Right renal pelvis (tissue), 4 donors: ENCODE measurements at places on chromosomes 7 and 10. TPM values are rescaled to one million over a fixed set of nuclear protein-coding genes. Genes with fewer than 3 reads are reported as not detected.

ADCY1 gene
- 4.0 TPM for polyA plus RNA-seq

- no peak for DNase-seq
Measured at GRCh38 chr10:130244928-130245495, 108.8 kb downstream of the GLRX3 start.

SEMA3D gene
- 42.2 TPM for polyA plus RNA-seq

FAM3C gene
- polyA plus RNA-seq: 141 TPM

DNA sequence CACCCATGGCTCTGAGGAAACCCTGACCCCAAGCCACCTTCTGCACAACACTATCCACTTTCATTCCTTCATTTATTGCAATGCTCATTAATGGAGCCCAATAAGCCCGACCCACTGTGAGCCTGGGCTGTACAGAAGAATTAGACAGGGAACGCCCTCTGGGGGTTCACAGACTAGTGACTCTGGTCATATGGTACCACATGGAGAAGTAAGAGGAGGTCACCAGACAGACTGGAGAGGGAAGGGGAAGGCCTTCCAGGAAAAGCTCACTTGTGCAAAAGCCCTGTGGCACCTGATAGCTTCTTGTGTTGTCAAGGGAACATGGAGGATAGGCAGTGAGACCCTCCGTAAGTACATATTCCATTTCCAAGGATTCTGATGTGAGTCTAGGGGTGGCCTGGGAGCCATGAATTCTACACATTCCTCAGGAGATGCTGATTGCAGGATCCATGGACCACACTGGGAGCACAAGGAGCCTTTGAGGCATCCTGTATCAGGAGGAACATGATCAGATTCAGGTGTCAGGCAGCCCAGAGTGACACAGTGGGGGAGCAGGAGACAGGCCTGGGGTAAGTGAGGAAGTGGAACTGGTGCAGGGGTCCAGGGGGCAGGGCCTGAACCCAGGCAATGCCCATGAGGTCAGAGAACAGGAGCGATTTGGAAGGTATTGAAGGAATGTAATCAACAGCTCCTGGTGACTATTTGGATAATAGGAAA, 19.9 kb downstream of the TMEM72 start:
- DNase-seq: no peak

RPEL1 gene
- 0.11 TPM for polyA plus RNA-seq

SLC18A3 gene
- not detected for polyA plus RNA-seq

DNA sequence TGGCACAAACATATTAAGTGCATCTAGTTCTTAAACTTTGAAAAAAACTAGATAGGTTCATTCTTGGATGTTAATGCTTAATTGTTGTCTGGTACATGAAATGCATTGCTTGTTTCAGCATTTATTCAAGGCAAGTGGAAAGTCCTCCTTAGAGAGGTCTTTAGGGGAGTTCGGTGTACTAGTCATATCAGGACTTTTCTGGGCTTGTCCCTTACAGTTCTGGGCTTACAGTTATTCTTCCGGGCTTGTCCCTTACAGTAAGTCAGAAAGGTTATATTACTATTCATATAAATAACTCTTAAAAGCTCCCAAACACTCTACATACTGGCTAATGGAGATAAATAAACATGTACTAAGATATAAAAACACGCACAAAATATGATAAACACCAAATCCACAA, 61.6 kb upstream of the MRLN start:
- no peak for DNase-seq

DNA sequence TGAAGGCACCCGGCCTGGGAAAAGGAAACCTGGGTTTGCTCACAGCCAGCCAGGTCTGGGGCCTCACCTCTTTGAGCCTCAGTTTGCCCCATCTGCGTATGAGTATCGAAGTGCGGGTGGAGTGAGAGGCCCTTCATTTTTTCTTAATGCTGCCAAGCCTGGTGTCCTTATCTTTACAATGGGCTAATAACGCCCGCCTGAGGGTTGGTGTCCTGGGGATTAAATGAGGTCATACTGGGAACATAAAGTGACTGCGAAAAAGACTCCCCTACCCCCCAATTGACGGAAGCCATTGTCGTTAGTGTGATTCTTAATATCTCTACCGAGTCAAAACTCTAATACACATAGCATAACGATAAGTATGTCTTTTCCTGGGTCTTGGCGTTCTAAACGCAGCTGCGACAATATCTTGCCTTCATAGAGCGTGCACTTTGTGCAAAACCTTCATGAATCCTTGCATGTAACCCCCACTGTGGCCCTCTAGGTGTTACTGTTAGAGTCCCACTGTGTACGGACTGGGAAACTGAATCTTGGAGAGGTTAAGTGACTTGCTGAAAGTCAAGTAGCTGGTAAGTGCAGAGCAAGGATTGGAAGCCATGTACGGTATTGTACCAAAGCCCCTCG, 11.4 kb upstream of the GRB10 start:
- no peak for DNase-seq

DNA sequence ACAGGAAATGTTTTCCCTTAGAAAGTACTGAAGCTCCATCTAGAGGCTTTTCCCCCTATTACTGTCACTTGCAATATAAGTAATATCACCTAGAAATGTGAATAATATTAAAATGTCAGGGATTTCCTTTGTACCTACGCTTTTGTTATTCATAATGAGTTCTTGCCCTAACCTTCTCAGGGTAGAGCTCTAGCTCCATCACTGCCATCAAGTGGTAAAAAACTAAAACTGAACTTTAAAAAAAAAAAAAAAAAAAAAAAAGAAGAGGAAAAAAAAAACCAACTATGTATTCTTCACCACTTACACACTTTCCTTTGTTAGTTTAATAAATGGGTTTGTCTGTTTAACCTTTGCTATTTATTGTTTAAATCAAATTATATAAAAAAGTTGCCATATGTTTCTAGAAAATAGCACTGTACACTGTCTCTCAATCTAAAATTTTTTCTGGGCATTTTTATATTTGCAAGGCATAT, 49.9 kb downstream of the DNAJC1 start:
- DNase-seq: peak; percentile 20

GRCh38 chr10:27454837-27455236, 49.3 kb upstream of the RAB18 start:
- no peak for DNase-seq

- no peak for DNase-seq
Measured at GRCh38 chr7:46979439-46979838, 602.5 kb downstream of the TNS3 start.

NEBL gene
- polyA plus RNA-seq: 87.7 TPM

PLA2G12B gene
- 7.3 TPM for polyA plus RNA-seq

TMEM236 gene
- polyA plus RNA-seq: 0.29 TPM

DNA sequence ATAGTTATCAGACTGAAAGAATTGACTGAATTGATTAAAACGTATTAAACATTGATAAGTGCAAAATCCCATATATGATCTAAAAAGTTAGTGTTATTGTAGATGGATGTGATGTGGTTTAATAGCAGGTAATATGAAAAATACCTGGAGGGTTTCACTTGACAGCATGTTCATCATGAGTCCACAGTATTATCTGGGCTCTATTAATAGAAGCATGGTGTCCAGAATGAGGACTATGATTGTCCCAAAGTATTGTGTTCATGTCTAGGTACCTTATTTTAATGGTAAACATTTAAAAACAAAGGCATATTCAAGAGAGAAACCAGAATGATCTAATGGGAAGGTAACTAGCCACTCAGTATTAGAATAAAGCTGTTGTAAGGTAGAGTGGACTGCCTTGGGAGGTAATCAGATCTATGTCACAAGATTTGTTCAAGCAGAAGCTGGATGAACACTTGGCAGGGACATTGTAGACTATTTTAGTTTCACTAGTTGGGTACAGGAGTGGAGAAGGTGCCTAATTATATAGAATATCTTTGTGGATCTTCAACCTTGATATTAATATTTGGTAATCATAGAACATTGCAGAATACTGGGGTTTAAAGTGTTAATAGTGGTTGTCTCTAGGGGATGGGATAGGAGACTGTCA, 43.5 kb downstream of the MCU start:
- DNase-seq: no peak

GRCh38 chr10:122359621-122360020, 14.9 kb upstream of the PLEKHA1 start:
- DNase-seq: no peak

DNA sequence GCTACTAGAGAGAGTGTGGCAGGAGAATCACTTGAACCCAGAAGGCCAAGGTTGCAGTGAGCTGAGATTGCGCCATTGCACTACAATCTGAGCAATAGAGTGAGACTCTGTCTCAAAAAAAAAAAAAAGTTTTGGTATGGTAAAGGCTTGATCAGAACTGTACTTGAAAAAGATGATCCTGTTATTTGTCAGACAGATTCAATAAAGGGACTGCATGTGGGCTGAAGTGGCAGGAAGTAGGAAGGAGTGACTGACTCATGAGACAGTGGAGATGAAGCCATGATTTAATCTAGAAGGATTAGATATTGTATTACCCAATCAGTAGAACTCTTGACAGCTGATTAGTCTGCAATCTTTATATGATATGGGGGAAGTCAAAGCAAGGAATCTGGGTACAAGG, 2.7 kb upstream of the TMEM254 start:
- no peak for DNase-seq

DNA sequence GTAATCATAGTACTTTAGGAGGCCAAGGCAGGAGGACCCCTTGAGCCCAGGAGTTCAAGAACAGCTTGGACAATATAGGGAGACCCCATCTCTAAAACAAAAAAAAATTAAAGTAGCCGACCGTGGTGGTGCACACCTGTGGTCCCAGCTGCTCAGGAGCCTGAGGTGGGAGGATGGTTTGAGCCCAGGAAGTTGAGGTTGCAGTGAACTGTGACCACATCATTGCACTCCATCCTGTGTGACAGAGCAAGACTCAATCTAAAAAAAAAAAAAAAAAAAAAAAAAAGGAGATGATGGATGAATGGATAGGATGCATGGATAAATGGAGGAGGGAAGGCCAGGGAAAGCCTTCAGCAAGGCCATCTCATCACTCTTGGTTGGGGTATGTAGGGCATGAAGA, 33.4 kb upstream of the BMPR1A start:
- DNase-seq: no peak

DNA sequence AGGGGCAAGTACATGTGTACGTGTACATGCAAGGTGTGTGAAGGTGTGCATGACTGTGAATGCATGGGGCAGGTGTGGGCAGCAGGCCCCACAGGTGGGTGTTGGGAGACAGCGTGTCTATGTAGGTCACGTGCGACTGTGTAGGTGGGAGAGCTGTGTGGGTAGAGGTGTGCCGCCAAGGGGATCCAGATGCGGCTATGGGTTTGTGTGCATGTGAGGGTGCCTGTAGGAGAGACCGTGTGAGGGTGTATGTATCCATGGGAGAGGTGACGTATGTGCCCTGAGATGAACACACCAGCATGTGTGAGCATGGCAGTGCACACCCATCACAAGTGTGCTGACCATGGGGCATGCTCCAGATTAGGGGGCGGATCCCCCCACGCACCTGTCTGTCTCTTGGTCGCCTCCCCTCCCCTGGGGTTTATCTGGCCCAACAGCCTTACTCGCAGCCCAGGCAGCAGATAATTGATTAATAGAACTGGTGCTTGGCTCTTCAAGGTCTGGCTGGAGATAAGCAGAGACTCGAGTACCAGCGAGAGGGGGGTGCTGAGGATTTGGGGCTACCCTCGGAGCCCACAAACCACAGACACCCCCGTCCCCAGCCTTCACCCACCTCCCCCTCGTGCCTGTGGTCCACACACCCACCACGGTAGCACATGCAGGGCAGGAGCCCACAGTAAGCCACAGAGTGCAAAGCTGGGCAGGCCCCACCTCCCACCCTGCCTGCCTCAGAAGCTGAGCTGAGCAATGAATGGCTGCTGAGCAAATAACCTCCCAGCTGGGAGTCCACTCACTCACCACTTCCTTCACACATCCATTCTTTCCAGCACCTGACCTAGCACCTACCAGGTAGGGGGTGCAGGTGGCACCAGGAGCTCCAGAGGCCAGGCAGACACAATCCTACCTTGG, 41.4 kb upstream of the ZMIZ1 start:
- DNase-seq: no peak

DNA sequence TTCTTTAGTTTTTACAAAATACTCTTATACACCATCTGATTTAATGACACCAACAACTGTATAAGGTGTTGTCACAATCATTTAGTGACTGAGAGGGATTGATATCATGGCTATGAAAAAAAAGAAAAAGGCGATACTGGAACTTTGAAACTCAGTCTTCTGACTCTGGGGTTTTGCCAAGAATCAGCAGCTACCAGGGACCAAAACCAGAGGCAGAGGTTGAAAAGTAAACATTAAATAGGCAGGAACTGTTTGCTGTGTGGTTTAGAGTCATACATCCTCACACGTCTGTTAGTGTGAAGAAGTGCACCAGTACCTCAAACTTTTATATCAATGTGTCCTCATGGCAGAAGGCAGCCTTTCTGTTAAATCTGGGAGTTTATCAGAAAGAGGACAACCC, 19.9 kb upstream of the GGCT start:
- DNase-seq: no peak

- DNase-seq: no peak
Measured at GRCh38 chr7:101950450-101951119, 133.2 kb downstream of the CUX1 start.

DNA sequence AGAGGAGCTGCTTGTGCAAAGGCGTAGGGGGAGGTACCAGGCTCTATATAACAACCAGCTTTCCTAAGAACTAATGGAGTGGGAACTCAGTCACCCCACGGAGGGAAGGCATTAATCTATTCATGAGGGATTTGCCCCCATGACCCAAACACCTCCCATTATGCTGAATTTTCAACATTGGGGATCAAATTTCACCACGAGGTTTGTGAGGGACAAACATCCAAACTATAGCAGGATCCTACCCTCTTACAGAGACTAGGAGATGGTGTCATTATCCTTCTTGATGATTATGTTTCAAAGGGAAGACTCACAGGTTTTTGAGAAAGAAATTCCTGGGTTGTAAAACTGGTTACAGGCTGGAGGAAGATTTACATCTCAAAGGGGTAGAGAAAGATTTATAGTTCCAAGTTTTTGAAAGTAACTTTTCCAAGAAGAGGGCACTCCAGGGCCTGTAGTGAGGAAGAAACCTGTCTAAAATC, 295.0 kb upstream of the DKK1 start:
- DNase-seq: no peak

CLCN1 gene
- polyA plus RNA-seq: 0.11 TPM

DNA sequence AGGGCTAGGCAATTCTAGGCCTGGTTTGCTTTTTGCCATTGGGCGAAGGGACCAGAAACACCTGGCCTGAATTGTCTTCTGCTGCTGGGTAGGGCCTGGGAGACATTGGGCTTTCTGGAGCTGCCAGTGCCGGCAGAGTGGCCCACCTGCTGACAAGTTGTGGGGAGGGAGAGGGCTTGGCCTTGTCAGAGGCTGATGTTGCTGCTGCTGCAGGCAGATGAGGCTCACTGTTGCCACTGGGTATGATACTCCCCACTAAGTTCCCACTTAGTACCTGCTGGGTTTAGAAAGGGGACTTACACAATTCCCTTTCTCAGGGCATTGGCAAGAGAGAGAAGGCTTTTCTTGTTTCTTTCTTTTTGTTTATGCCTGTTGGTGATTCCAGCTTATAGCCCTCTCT, 289.6 kb upstream of the NPVF start:
- DNase-seq: no peak

- no peak for DNase-seq
Measured at GRCh38 chr10:20776384-20777118, 120.6 kb downstream of the NEBL start.
